ENCODE measurements at places on chromosomes 2 and 18. TPM values are rescaled to one million over a fixed set of nuclear protein-coding genes. Genes with fewer than 3 reads are reported as not detected.

GRCh38 chr2:138267902-138268254 is 233.7 kb upstream of the SPOPL start:
- no peak for DNase-seq

- no peak for DNase-seq
These were observed 94.9 kb upstream of the GATA6 start for GRCh38 chr18:22074282-22075070.

GRCh38 chr2:51085420-51086068 is 53.6 kb upstream of the NRXN1 start:
- DNase-seq, result no peak

- no peak for DNase-seq
These were observed 7.7 kb upstream of the HS6ST1 start for GRCh38 chr2:128326346-128326745.

DNA sequence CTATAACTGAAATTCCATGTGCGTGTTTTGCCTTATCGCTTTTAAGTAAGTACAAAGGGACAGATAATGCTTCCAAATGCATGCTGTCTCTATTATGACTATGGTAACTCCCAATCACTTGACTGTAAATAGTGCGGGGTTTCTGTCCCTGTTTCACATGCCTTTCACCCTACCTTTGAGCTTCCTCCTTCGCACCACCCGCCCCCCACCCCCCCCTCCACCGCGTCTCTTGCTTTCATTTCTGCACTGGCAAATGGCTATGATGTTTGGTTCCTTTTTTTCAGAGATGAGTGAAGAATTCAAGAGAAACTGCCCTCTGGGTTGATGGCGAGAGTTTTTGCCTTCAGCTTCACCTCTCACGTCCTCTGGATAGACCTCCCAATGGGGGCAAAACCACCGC is 25.0 kb upstream of the SPP2 start:
- no peak for DNase-seq

DNA sequence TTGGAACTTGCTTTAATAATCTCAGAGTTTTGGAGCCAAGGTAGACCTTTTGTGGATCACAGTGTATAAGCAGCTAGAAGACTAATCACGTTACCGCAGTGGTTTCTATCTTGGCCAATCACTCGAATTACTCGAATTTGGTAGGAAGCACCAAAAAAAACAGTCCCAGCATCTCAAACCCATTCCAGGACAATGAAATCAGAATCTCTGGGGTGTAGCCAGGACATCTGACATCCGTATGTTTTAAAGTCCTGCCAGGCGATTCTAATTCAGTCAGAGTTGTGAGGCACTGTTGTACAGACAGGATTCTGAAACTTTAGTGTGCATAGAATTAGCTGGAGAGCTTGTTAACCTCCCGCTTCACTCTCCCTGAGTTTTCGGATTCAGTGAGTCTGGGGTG is 30.8 kb downstream of the GRHL1 start:
- no peak for DNase-seq

GRCh38 chr2:222709191-222709891 is 37.9 kb downstream of the MOGAT1 start:
- DNase-seq, result peak; percentile 27

DNA sequence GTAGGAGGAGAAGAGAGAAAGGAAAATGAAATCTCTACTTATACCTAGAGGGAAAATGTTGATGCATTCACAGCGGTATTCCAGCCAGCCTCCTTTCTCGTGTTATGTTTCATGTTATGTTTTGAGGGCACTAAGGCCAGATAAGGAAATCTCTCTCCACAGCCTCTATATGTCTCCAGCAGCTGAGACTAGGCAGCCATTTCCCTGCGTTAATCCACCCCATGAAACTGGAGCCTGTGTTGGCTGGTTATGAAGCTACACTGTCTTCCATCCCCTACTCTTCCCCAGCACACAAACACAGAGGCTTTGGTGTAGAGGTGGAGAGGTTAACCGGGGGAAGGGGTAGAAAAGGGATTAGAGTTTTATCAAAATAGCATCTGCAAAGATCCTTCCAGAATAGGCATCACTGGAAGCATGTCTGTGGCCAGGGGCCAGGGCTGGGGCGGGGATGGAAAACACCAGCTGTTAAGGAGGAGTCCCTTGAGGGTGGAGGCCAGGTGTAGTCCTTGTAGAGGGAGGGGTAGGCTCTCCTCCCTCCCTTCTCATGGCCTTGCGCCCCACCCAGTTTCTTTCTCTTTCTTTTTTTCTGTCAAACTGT is 100.9 kb upstream of the TNP1 start:
- no peak for DNase-seq

GRCh38 chr2:11777066-11777782 is 30.8 kb downstream of the LPIN1 start:
- no peak for DNase-seq

GRCh38 chr2:39150890-39151497 is 30.1 kb upstream of the SOS1 start:
- no peak for DNase-seq

Gene ZC3H8
- 31.9 TPM for total RNA-seq

Gene MRO
- 24.2 TPM for total RNA-seq

Gene ABCB11
- total RNA-seq, result 0.09 TPM

Measured in dorsolateral prefrontal cortex (tissue), 122 donors.